BE2C (cell line): ENCODE measurements at places on chromosomes 11 and 22.

GRCh38 chr11:107183953-107184352 lies 165.7 kb upstream of the GUCY1A2 start:
- DNase-seq = no peak

- no peak for DNase-seq
These were observed 11.2 kb upstream of the TPCN2 start for GRCh38 chr11:69037544-69037943.

- no peak for DNase-seq
These were observed 24.7 kb downstream of the PACSIN2 start for GRCh38 chr22:42990131-42990838.

- no peak for DNase-seq
These were observed 1408.4 kb upstream of the TENM4 start for GRCh38 chr11:80849253-80849652.

- DNase-seq = no peak
These were observed 574.5 kb downstream of the DLG2 start for GRCh38 chr11:85052636-85053035.

- DNase-seq = peak; percentile 76
These were observed 28.6 kb upstream of the OR10G7 start for GRCh38 chr11:124069429-124070401.

- no peak for DNase-seq
These were observed 60.6 kb downstream of the PLEKHA7 start for GRCh38 chr11:16953663-16954062.

DNA sequence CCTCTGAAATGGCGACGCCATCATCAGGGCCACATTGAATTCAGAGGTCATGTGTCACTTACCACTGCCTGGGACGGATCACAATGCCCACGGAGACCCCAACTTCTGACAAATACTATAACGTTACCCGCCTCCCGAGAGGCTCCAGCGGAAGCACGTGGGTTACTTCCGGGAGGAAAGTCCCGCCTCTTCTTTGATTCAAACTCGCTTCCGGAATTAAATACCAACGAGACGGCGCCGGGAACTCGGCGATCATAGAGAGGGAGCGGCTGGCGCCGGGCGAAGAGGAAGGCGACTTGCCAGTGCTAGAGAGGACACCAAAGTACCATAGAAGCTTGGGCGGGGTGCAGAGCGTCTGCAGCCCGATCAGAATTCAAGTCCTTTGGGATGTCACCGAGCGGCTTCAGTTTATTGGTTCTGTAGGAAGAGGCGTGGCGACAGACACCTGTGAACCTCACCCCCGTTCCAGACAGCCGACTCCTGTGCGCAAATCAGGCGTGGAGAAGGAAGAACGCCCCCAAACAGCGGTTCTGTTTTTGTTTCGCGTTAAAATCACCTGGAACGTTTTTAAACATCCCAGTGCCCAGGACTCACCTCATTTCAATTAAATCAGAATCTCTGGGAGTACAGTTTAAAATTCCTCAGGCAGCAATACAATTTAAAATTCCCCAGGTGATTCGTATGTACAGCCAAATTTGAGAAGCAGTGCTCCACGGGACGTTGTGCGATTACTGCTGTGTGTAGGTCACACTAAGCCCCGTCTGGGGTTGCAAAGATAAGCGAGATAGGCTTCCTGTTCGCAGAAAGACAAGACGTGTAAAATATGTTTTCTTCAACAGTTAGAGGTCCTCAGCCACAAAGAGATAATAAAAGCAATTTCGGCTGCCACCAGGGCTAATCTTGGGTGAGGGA lies at the start of gene TIMM10:
TSS of gene TIMM10 (minus strand) at position 159 of the 912 bp plus-strand sequence. CDS start 565 bp downstream, outside the sequence.
- DNase-seq = peak; percentile 88

GRCh38 chr22:42257386-42257785 lies 13.1 kb downstream of the TCF20 start:
- no peak for DNase-seq

GRCh38 chr11:69007975-69008381 lies 5.1 kb downstream of the MRGPRF start:
- no peak for DNase-seq

DNA sequence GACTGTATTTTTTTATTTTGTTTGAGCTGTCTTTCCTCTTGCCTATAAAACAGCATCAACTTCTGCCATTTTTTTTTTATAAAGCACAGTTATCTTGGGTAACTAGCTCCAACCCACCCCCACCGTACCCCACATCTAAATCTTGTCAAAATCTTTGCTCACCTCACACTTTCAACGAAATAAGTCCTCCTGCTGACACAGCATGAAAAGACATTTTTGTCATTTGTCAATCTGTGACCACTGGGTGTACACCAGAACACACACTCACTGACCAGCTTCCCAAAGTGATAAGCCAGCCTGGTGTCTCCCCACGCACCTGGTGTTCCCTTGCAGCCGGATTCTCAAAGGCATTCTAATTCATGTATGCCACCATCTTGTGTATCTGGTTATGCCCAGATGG lies 1.7 kb upstream of the TECTA start:
- no peak for DNase-seq

DNA sequence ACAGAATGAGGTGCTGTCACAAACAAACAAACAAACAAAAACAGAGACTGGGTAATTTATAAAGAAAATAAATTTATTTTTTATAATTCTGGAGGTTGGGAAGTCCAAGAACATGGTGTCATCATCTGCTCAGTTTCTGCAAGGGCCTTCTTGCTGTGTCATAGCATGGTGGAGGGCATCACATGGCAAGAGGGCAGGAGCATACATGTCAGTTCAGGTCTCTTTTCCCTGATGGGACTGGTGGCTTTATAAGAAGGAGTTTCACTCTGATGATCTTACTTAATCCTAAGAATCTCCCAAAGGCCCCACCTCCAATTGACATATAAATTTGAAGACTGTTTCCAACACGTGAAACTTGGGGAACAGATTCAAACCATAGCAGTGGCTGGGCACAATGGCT lies 135.7 kb downstream of the NECTIN1 start:
- DNase-seq = no peak

DNA sequence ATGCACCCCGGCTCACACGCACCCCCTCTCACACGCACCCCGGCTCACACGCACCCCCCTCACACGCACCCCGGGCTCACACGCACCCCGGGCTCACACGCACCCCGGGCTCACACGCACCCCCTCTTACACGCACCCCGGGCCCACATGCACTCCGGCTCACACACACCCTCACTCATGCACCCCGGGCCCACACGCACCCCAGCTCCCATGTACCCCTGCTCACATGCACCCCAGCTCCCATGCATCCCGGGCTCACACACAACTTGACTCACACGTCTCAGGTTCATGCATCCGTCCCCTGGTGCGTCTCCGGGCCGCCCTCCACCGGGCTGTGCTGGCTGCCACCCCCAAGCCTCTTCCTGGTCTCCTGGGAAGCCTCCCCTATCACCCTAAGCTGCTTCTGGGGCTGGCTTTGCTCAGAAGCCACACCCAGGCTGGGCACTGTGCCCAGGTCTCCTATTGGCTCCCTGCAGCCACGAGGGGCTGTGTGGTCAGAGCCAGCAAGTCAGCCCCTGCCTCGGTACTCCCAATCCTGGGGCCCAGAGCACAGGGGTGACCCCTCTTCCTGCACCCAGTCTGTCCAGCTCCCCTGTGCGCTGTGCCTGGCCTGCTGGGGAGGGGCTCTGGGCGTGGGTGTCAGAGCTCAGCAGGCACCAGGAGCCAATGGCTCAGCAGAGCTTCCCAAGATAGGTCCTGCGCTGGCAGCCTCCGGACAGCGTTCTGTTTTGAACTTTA lies 16.9 kb downstream of the TSPAN4 start:
- peak; percentile 90 for DNase-seq

DNA sequence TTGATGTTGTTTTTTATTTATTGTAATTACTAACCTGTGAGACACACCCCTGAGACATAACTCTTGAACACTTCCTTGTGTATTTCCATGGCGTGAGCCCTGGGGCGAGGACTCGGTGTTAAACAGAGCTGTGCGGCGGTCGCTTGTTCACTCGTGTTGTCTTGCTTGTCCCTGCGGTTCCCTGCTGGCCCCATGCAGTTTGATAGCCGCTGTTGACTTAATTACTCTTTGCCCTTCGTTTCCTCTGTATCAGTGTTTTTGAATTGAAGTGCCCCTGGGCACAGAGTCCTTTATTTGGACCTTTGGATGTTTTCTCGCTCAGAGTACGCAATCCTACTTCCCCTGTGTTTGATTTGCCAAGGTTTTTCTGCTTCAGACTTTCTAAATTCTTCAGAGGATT lies 52.7 kb downstream of the TBC1D22A start:
- no peak for DNase-seq

DNA sequence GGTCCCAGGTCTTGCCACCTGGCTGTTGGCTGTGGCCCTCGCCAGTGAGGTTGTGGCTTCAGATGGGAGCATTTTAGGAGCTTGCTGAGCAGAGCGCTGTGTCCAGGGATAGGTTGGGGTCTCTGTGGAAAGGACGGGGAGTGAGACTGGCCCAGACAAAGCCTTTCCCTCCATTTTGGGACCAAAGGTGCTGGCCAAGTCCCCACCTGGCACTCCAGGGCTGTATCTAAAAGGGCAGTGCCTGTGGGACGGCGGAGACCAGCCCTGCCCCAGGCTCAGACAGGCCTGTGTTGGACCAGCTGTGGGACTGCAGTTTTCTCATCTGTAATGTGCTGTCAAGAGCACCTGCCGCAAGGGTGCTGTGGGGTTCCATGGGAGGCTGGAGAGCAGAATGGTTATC lies 5.0 kb upstream of the KCTD17 start:
- no peak for DNase-seq

DNA sequence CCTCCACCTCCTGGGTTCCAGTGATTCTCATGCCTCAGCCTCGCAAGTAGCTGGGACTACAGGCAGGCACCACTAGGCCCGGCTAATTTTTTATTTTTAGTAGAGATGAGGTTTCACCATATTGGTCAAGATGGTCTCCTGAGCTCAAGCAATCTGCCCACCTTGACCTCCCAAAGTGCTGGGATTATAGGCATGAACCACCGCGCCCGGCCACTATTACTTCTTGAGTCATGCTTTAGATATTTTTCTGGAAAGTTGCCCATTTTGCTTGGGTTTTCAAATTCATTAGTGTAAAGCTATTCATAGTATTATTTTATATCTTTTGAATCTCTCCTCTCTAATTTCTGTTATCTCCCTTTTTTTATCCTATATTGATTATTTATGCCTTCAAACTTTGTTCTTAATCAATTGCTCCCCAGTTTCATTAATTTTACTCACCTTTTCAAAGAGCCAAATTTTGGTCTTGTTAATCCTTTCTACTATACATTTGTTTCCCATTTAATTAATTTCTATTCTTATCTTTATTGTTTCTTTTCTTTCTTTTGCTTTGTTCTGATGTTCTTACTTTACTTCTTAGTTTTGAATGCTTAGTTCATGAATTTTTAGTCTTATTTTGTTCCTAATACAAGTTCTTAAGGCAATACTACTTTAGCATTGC lies 10.3 kb upstream of the RAC2 start:
- no peak for DNase-seq

- no peak for DNase-seq
These were observed 4.6 kb upstream of the POLR3H start for GRCh38 chr22:41548830-41549211.

GRCh38 chr11:121890377-121890776 lies 225.6 kb downstream of the BLID start:
- DNase-seq = no peak

DNA sequence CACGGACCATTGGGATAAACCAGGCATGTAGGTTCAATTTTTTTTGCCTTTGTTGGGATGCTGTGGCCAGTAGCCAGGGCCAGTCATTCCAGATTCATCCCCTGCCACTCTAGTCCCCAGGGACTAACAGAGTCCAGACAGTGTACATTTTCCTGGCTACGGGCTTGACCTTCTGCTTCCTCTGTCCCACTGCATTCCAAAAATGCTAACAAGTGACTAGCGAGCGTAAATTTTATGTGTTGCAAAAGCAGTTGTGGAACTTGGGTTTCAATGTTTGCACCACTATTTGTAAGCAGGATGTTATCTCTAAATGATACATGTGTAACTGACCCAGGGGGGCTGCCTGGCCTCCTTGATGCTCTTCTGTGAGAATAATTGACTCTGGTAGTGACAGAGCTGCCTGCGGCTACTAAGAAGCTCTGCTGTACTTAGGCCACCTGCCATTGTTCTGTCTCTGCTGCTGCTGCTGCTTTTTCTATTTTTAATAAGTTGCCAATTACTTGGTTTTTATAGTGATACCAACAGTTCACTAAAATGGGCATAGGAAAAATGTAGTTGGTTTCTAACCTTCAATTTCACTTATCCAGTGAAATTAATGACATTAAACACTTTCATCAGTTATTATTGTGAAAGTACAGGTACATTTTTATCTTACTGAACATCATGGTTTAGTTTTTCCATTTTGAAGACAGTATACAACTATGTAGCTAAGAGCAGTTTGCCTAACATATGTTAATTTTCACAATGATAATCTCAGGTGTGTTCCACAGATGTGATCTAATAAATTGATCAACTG lies 26.8 kb downstream of the TNRC6B start:
- DNase-seq = peak; percentile 87

DNA sequence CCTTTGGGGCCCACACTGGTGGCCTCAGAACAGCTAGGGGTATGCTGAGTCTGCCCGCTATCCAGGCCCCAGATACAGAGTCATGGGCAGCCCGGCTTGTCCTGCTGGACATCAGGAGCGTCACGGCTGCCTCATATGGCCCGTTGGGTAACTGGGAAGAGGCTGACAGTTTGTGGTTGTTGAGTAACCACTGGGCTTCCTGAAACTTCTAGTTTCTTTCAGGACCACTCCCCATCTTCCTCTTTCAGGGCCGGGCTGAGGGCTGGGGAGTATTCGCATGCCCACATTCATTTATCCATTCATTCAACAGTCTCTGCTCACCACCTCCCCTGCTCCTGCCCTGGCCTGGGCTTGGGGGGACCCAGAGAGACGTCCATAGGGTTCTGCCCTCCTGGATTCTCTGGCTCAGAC lies 13.4 kb upstream of the P2RY2 start:
- no peak for DNase-seq

GRCh38 chr11:100152766-100153165 lies 534.3 kb upstream of the ARHGAP42 start:
- no peak for DNase-seq

GRCh38 chr22:44130076-44130711 lies 50.5 kb upstream of the PARVG start:
- DNase-seq = peak; percentile 38

- peak; percentile 36 for DNase-seq
These were observed 1.1 kb downstream of the HYOU1 start for GRCh38 chr11:119055901-119056300.

DNA sequence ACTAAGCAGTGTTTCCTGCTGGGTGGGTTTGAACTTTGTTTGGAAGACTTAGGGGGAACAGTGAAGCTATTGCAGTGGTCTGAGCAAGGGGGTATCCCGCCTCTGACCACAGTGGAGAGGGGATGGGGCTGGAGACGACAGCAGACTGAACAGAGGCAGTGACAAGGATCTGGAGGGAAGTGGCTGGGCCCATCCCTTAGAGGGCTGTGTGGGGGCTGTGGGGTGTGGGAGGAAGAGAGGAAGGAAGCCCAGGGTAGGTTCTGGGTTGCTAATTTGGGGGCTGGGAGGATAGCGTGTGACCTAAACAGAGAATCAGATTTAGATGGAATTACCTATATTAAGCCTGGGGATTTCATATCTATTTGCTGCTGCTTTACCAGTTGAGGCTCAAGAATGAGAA lies 70.7 kb downstream of the BMAL1 start:
- no peak for DNase-seq

DNA sequence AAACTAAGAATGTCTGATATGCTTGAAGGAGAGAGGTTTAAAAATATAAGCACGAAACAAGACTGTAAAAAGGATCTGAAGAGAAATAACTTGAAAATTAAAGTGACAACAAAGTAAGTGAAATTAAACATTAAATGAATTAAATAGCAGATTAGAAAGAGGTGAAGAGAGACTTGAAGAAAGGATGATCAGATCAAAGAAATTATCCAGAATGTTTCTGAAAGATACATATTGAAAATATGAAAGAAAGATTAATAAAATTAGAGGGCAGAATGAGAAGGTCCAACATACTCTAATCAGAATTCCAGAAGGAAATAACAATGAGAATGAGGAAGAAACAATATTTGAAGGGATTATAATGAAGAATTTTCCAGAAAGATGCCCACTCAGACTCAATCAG lies 151.1 kb downstream of the FAM76B start:
- no peak for DNase-seq
